ENCODE measurements at places on chromosomes 12 and 14. TPM values are rescaled to one million over a fixed set of nuclear protein-coding genes. Genes with fewer than 3 reads are reported as not detected.

Gene POTEM
- not detected for total RNA-seq

Gene SLC4A8
- 12.6 TPM for total RNA-seq

DNA sequence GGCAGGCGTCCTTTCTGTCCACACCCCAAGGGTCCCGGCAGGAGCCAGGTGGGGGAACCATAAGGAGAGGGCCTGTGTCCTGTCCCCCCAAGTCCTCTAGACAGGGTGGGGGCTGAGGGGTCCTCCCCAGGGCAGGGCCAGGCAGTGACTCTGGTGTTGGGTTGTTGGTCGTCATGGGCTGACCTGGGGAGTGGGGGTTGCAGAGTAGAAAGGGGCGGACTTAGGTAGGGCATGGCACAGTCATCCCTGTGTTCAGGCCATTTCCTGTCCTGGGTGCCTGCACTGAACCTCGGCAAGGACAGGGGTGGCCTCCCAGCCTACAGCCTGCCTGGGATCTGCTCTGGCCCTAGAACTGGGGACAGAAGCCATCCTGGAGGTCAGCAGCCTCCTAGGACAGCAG, 356.2 kb downstream of the TMEM121 start:
- H3K36me3 ChIP-seq, result no peaks in the 10 kb centered on the region
- H3K4me3 ChIP-seq, result no peak overlapping the region
- DNase-seq, result no peak
- no peak overlapping the region for H3K27ac ChIP-seq

DNA sequence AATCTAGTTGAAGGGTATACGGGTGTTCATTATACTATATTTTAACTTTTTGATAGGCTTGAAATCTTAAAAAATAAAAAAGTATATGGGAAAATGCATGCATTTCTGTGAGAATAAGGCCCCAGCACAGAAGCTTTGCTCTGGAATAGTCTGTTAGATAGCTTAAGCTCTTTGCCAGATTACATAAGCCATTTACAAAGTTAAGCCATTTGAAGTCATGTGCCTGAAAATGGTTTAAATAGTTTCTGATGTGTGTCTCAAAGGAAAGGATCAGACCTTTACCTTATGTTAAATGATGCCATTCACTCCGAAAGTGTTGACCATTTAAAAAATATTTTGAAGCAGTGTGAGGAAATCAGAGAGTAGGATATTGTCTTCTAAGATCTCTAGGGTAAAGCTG, 51.3 kb downstream of the WASHC4 start:
- H3K27ac ChIP-seq, result no peak overlapping the region
- no peak for DNase-seq
- no peaks in the 10 kb centered on the region for H3K4me1 ChIP-seq

DNA sequence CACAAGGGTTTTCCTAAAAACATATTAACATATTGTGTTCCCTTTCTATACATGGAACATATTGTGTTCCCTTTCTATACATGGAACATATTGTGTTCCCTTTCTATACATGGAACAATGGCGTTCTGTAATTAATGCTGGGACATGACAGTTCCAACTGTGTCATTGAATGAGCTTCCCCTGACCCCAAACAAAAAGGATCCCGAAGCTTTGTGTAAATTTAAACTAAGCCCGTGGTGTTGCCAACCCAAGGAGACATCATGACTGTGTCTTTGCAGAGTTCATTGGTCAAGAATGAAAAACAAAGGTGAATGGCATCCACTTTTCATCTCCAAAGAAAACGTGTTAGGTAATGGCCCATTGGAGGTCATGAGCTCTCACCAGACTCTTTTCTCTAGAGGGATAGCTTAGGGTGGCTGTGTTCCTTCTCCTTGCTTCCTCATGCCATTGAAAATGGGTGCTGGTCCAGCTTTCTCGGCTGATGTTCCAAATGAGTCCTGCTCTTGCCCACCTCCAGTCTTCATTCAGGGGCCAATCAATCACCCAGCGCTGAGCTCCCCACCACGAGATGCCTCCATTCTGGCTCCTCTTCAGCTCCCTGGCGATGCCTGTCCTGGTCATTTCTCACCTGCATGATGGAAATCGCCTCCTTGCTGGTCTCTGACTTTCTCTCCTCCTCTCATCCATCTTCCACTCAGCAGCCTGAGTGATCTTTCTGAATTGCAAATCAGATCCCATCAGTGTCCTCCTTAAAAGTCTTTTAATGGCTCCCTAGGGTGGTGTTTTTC, 156.1 kb downstream of the VRK1 start:
- no peaks in the 10 kb centered on the region for H3K27me3 ChIP-seq
- H3K4me1 ChIP-seq, result peaks cover 6% of the 10 kb centered on the region
- no peaks in the 10 kb centered on the region for H3K36me3 ChIP-seq

Gene PITPNM2
- total RNA-seq, result 17.7 TPM

DNA sequence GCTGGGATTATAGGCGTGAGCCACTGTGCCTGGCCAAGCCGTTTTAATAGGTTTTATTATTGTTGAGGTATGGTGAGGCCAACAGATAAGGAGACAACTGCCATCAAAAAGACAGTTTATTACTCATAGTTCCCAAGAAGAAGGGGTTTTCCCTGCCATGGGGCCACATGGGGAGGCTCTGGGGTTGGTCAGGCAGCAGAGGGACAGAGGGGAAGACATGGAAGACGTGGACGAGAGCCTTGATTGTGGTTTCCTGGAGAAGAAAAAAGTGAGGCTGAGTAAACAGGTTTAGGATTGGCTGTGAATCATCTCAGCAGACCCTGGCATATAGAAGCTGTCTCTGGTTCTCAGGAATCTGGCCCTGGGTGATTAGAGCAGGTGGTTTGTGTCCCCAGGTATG, 69.9 kb downstream of the FOXN4 start:
- H3K4me1 ChIP-seq, result no peaks in the 10 kb centered on the region
- no peak overlapping the region for H3K4me3 ChIP-seq
- no peak overlapping the region for H3K27ac ChIP-seq
- DNase-seq, result no peak
- no peaks in the 10 kb centered on the region for H3K27me3 ChIP-seq
- peaks cover 4% of the 10 kb centered on the region for H3K36me3 ChIP-seq

- no peak overlapping the region for H3K27ac ChIP-seq
- peaks cover 26% of the 10 kb centered on the region for H3K36me3 ChIP-seq
- DNase-seq, result no peak
- H3K27me3 ChIP-seq, result no peaks in the 10 kb centered on the region
- H3K4me3 ChIP-seq, result no peak overlapping the region
These were observed 20.8 kb downstream of the SUSD6 start for GRCh38 chr14:69632164-69632563.

Gene RPS6KL1
- total RNA-seq, result 5.2 TPM

DNA sequence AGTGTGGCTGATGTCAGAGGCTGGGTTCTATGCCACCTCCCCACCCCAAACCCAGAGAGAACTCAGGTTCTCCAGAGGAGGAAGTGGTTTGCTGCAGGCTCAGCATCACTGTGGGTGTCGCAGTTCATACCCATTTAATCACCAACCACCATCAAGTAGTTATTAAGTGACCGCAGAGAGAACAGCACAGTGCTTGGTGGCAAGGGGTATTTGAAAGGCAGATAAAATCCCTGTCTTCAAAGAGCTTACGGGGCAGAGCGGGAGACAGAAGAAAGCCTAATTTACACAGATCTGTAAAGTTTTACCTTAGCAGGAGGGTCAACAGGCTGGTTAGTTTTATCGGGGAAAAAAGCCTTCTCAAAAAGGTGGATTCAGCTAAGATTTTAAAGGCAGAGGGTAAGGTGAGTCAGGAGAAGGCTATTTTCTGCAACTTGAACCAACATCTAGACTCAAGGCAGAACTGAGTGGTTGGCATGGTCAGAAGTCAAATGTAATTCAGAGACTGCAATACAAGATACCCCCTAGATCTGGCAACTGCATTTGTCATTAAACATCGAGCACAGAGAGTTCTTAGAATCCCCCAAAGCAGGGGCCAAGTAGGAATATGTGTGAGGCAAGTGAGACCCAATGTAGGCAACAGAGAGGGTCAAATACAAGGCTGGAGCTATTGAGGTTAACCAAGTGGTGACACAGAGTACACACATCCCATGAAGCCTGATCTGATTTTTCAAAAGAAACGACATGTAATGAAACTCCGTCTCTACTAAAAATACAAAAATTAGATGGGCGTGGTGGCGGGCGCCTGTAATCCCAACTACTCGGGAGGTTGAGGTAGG, 13.2 kb downstream of the PXN start:
- peaks cover 85% of the 10 kb centered on the region for H3K4me1 ChIP-seq
- peaks cover 9% of the 10 kb centered on the region for H3K27me3 ChIP-seq
- peaks cover 65% of the 10 kb centered on the region for H3K36me3 ChIP-seq
- peak; percentile 88 for DNase-seq
- peak overlapping the region; percentile 60 for H3K4me3 ChIP-seq

DNA sequence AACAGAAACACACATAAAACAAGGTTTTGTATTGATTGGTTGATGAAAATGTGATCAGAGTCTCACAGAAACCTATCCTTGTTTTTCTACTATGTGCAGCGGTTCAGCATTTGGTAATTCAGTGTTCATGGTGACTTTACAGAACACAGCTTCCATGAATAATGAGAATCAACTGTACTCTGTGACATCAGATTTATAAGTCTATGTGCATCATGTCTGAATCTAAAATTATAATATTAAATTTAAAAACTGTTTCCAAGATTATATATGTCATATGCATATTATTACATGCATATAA, 104.3 kb downstream of the SLC16A7 start:
- no peak for DNase-seq
- H3K4me1 ChIP-seq, result no peaks in the 10 kb centered on the region
- no peaks in the 10 kb centered on the region for H3K27me3 ChIP-seq
- no peak overlapping the region for H3K27ac ChIP-seq
- no peak overlapping the region for H3K4me3 ChIP-seq
- no peaks in the 10 kb centered on the region for H3K36me3 ChIP-seq

DNA sequence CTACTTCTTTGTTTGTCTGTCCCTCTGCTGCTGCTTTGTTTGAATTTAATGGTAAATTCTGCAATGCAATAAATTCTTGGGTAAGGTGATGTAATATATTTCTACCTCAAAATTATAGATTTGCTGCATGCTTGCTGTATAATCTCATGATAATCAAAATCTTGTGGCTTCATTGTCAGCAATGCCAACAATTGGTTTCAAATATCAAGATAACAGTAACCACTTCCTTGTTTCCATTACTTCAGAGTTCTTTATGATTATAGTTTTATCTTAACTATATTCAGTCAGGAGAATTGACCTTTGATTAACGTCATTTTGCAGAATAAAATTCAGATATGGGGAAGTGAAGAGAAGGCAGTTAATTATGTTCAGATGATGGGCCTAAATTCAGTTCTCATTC, 30.2 kb upstream of the RNU6-8 start:
- H3K36me3 ChIP-seq, result no peaks in the 10 kb centered on the region
- peaks cover 6% of the 10 kb centered on the region for H3K4me1 ChIP-seq
- no peak for DNase-seq
- H3K4me3 ChIP-seq, result no peak overlapping the region
- no peaks in the 10 kb centered on the region for H3K27me3 ChIP-seq

All from activated CD8-positive, alpha-beta T cell treated with anti-CD3 and anti-CD28 coated beads, Interleukin-2, amount 10 ng/mL, durations not matched to agents 7 days and 5 days (primary cell).